ENCODE measurements at places on chromosomes 12 and 14. TPM values are rescaled to one million over a fixed set of nuclear protein-coding genes. Genes with fewer than 3 reads are reported as not detected.

The FOXM1 gene
- total RNA-seq: 6.2 TPM

The ASCL1 gene
- 0.32 TPM for total RNA-seq

The TEDC1 gene
- 4.2 TPM for total RNA-seq

The NFKBIA gene
- total RNA-seq: 105 TPM

The SPIC gene
- total RNA-seq: 0.42 TPM

The LBHD2 gene
- not detected for total RNA-seq

The NPAS3 gene
- total RNA-seq: 7.1 TPM

The ALDH1L2 gene
- total RNA-seq: 27.7 TPM

The COL2A1 gene
- total RNA-seq: 2.3 TPM

The YY1 gene
- 65.5 TPM for total RNA-seq

The ERG28 gene
- total RNA-seq: 6.7 TPM

Data from urinary bladder (tissue), 4 donors.